ENCODE measurements at places on chromosomes 16 and 17.

DNA sequence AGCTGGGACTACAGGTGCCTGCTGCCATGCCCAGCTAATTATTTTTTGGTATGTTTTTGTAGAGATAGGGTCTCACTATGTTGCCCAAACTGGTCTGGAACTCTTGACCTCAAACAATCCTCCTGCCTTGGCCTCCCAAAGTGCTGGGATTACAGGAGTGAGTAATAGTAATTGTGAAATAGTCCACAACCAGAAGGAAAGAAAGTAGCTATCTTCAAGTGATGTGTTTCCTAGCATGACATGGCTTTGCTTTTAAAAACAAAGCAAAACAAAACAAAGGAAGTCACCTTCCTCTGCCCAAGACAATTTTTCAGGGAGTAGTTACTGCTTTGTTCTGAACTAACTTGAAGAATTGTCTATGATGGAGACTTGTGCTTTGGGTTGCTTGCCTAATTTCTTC lies 27.0 kb downstream of the ATP6V0A1 start:
- DNase-seq = no peak
- H3K27me3 ChIP-seq = no peaks in the 10 kb centered on the region
- H3K4me3 ChIP-seq = no peak overlapping the region
- peaks cover 81% of the 10 kb centered on the region for H3K36me3 ChIP-seq
- no peaks in the 10 kb centered on the region for H3K4me1 ChIP-seq

DNA sequence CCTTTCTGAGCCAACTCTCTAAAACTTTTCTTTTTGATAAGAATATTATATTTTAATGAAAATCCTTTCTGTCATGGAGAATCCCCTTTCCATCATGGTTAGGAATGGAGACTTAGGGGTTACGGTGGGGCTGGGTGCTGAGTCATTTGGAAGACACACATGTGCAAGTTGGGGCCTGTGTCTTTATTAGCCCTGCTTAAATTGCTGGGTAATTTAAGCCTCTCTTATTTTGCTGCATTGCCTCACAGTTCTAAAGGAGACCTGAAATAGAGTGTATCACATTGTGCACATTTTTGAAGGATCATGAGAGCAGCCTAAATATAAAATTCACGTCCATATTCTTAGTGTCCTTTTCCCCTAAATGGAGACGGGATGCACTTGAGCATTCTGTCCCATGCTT lies 61.8 kb upstream of the RBFOX1 start:
- no peaks in the 10 kb centered on the region for H3K36me3 ChIP-seq
- H3K4me3 ChIP-seq = no peak overlapping the region
- no peak for DNase-seq
- H3K4me1 ChIP-seq = no peaks in the 10 kb centered on the region
- peaks cover 2% of the 10 kb centered on the region for H3K27me3 ChIP-seq

GRCh38 chr17:47807421-47807820 lies 14.2 kb downstream of the OSBPL7 start:
- no peak for DNase-seq
- peaks cover 10% of the 10 kb centered on the region for H3K4me1 ChIP-seq
- H3K4me3 ChIP-seq = no peak overlapping the region
- H3K27me3 ChIP-seq = no peaks in the 10 kb centered on the region

DNA sequence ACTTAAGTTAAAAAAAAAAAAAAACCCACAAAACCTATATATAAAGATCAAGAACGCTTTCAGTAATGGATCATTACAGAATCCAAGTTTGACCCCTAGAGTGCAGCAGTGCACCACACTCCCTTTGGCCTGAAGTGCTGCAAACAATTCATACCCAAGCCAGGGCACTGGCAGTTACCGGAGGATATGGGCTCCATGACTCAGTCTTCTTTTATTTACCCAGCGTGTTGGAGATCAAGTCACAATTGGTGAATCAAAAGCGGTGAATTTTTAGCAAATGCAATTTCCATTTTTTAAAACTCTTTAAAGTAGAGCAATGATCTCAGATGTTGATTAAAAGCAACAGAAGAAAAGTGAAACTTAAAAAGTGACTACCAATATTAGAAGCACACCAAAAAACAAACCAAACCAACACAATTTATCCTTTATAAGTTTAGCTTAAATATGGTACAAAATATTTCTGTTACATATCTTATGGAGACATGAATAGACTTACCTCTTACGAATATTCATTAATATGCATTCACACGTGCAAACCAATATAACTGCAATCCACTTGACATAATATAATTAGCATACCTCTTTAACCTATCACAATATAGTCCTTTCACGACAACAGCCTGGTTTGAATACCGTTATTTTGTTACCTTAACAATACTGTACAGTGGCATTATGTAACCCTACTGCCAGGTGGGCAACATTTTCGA lies 46.3 kb downstream of the ZNF652 start:
- H3K27me3 ChIP-seq = no peaks in the 10 kb centered on the region
- no peak overlapping the region for H3K27ac ChIP-seq
- H3K4me3 ChIP-seq = no peak overlapping the region
- peaks cover 34% of the 10 kb centered on the region for H3K36me3 ChIP-seq

GRCh38 chr16:57304169-57305061 lies 19.9 kb upstream of the PLLP start:
- no peaks in the 10 kb centered on the region for H3K27me3 ChIP-seq
- peaks cover 3% of the 10 kb centered on the region for H3K4me1 ChIP-seq
- H3K36me3 ChIP-seq = no peaks in the 10 kb centered on the region
- H3K27ac ChIP-seq = no peak overlapping the region
- H3K4me3 ChIP-seq = no peak overlapping the region

DNA sequence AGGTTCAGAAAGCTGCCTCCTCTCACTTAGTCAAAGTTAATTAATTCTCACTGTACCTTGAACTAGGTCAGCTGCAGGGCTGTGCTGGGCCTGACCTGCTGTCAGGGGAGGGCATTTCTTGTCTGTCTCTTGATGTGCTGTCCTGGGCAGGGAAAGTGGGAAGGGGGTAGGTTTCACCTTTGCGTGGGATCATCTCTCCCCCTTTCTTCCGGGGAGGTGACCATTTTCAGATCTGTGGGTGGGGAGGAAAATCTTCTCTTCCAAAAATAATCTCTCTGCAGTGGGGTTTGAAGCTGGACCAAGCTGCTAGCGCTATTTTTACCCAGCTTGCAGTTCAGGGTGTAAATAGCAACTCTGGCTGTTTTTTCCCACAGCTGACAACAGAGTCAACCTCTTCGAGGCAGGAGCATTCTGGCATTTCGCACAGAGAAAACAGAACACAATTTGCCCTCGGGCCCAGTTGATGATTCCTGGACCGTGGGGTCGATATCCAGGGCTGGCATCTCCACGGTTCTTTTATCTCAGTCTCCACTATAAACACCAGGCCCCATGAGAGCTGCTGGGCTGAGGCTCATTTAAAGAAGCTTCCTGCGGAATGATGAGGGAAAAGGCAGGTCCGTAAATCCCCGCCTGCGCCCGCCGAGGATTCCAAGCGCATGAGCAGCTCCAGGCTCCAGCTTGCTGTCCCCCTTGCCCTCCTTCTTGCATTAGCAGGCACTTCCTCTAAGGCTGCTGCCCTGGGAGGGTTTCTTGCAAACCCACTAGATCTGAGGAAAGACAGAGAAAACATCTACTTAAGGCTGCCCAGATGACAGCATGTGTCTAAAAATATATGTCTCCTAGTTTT lies 93.9 kb downstream of the YPEL2 start:
- DNase-seq = no peak
- no peaks in the 10 kb centered on the region for H3K27me3 ChIP-seq
- no peaks in the 10 kb centered on the region for H3K4me1 ChIP-seq
- H3K4me3 ChIP-seq = no peak overlapping the region

DNA sequence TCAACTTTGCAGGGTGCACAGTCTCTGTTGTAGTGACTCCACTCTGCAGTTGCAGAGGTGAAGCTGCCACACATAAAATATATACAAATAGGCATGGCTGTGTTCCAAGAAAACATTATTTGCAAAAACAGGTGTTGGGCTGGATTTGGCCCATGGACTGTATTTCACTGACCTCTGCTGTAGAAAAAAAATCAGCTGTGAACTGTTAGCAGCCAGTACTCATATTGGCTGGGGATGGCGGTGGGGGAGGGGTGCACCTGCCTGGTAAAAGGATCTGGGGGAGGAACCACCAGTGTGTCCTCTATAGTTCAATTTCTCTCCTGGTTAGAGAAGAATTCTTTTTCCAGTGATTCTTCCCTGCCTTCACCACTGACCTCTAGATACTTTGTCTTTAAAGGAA lies 50.0 kb downstream of the SHISA9 start:
- H3K36me3 ChIP-seq = no peaks in the 10 kb centered on the region
- H3K4me1 ChIP-seq = no peaks in the 10 kb centered on the region
- no peak overlapping the region for H3K4me3 ChIP-seq
- DNase-seq = no peak

DNA sequence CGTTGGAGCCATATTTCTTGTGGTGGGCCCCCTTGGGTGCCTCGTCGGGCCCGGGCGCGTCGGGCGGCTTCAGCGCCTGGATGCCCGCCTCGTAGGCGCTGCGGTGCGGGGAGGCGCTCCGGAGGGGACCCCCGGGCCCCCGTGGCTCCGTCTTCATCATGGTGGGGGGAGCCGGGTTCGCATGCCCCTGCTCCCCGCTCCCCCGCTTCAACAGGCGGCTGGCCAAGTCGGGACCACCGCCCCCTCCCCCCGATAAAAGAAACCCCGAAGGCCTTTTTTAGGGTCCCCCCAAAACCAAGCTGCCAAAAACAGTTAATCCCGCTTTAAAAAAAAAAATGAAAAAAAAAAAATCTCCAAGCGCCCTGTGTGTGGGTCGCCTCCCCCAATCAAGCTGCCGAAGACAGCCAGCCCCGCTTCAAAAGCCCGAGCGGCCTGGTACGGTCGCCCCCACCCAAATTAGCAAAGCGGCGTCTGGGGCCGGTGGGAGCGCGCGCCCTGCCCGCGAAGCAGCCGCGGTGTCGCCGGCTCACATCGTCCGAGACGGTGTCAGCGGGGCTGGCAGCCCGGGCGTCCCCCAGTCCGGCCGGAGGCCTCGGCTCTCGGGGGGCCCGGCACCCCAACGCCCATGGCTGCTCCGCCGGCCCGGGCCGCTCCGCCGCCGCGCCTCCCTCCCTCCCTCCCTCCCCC lies at the start of gene PPP1R9B:
TSS of gene PPP1R9B (minus strand) at position 324 of the 687 bp plus-strand sequence. CDS start at position 160, 164 bp downstream.
- H3K27me3 ChIP-seq = no peaks in the 10 kb centered on the region
- peaks cover 23% of the 10 kb centered on the region for H3K36me3 ChIP-seq
- peaks cover 45% of the 10 kb centered on the region for H3K4me1 ChIP-seq

DNA sequence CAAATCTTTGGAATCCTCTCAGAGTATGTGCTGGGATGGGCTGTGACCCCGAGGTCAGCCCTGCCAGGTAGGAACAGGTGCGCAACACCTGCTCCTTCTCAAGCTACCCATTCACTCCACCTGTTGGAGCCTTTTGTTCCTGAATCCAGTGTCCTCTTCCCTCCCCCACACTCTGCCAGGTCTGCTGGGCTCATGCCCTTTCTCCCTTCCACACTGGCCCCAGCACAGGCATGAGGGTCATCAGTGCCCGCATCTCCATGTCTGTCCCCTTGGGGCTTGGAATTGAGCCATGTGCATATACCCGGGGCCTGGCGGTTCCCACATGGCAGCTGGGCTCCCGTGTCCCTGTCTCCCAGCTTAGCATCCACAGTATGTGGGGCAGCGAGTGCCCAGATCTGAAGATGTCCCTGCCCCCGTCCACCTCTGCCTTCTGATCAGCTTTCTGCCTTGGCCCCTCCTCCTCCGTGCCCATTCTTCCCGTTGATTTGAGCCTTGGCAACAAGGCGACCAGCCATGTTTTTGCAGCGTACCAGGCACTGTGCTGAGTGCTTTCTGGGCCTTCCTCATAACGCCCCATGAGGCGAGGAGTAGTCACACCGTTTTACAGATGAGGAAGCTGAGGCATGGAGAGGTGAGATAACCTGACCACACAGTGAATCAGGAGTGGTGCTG lies 102.2 kb downstream of the RAP1GAP2 start:
- no peak overlapping the region for H3K27ac ChIP-seq
- H3K4me1 ChIP-seq = peaks cover 8% of the 10 kb centered on the region

Data from RWPE2 (cell line).